ENCODE measurements at places on chromosomes 7 and 10.

- no peak for DNase-seq
Measured at GRCh38 chr7:150631084-150631826, 930 bp downstream of the GIMAP6 start.

- DNase-seq = no peak
Measured at GRCh38 chr7:150947241-150947745, 30.8 kb downstream of the KCNH2 start.

DNA sequence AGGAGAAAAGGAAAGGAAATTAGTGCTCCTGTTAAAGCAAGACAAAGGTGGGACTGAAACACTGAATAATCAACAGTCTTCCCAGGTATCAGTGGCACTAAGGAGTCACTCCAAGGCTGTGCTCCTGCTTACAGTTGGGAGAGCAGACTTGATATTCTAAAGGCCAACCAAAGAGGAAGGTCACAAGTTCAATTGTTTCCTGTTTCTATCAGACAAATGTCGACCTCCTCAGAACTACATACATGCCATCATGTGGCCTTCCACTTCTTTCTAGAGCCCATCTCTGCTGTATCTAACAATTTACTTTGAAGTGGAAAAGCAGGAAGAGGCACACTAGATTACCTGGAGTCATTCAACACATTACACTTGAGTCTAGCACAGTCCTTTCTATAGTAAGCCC, 3.4 kb downstream of the ZNF239 start:
- DNase-seq = no peak

DNA sequence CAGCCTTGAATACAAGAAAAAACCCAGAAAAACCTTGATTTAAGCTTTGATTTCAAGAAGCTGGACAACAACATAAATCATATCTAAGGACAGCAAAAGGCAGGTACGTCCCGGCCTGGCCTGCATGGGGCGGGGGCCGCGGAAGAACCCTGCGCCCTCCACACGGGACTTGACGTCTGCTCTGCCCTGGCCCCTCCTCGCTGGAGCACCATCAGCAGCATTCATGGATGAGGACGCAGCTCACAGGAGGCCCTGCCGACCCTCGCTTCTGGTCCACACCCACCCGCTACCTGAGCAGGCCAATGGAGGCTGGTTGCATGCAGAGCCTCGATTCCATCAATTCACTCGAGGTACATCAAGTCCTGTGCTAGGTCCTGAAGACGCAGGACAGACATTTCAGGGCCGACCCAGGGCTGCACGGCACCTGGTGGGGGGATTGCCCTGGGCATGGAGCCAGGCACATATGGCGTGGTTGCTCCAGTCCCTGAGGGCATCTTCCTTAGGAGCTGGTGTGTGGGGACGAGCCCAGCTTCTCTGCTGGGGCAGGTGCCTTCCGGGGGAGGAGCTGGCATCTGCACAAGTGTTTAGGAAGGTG, 63.1 kb upstream of the NKX6-2 start:
- DNase-seq = no peak

DNA sequence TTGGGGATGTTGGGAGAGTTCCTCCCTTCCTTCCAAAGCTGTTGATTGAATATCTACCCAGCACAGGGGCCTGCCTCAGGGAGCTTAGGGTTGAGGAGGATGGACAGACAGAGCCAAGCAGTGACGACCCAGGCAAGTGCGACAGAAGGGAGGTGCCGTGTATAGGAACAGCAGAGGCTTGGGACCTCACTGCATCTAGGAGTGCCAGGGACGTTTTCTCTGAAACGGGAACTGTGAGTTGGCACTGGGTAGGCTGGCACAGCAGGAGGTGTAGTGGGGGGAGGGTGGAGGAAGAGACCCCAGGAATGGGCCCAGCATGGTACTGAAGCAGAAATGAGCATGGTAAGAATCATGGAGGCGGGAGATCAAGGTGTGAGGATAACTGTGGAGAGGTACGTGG, 55.3 kb upstream of the MGMT start:
- DNase-seq = no peak

Measured in stimulated activated CD4-positive, alpha-beta T cell treated with anti-CD3 and anti-CD28 coated beads, TNF-alpha, amount 100 ng/mL, for 1 hour (primary cell).